ENCODE measurements at places on chromosomes 1 and 21.

DNA sequence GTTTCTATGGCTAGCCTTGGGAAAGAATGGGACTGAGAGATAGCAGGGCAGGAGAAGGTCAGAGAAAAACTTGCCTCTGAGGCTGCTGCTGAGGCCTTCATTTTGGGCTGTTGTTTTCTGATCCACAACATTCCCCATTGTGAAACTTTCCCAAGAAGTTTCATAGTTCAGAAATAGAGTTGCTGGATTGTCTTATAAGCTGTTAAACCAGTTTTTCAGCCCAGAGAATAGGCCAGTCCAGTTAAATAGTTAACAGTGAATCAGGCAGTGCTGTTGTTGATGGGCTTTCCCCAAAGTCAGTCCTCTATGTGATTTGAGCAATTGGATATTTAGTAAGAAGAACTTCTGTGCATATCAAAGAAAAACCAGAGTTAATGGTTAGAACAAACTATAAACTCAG lies 77.0 kb downstream of the C21orf91 start:
- DNase-seq, result no peak

DNA sequence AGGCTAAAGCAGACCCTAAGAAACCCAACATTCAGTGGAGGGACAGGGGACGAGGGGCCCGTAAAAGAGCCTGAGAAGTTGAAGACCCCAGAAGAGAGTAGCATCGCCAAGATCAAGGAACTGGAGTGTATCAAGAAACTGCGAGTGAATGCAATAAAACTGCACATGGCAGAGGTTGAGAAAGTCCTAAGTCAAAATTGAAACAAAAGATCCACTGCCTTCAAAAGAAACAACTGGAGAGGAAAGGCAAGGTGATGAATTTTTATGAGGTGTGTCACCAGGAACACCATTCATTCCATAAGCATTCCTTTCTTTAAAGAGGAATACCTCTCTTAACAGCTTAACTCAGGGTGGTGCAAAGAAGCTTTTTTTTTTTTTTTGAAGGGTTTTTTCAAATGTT lies 38.3 kb upstream of the ADORA3 start:
- no peak for DNase-seq

DNA sequence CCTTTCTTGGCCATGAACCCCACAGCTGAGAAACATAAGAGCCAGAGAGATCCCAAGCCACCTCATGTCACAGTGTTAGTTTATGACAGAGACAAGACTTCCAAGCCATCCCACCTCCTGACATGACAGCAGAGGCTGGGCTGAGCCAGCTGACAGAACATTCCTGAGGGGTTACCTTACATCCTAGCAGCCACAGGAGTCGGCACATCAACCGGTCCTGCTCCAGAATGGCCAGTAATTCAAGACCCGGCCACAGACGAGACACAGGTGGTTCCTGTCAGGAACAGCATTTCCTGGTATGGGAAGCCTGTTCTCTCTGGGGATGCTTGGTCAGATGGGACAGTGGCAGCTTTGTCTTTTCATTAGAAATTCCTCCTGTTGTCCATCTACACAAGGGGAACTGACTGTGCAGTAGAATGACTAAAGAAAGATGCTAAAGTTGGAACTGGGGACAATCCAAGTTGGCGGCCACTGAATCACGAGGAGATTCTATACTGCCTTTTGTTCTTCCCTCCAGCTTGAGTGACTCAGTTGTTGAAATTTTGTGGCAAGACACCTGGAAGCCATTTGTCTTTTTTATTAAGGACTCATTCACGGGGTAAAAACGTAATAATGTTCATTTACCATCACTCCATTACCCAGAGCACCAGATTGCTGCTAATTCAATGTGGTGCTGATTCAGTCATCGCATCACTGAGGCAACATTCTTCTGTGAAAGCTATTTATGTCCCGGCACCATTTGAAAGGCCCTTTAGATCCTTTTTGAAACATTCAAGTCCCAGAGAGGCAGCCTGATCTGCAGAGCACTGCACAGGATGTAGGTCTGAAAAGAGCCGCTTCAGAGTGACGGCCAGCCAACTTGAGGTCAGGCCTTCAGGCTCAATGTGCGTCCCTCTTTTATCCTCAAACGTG lies 37.2 kb upstream of the NPL start:
- DNase-seq, result no peak

GRCh38 chr1:186985889-186986491 lies 157.2 kb downstream of the PLA2G4A start:
- no peak for DNase-seq

GRCh38 chr21:26432410-26432809 lies 140.7 kb downstream of the CYYR1 start:
- no peak for DNase-seq

DNA sequence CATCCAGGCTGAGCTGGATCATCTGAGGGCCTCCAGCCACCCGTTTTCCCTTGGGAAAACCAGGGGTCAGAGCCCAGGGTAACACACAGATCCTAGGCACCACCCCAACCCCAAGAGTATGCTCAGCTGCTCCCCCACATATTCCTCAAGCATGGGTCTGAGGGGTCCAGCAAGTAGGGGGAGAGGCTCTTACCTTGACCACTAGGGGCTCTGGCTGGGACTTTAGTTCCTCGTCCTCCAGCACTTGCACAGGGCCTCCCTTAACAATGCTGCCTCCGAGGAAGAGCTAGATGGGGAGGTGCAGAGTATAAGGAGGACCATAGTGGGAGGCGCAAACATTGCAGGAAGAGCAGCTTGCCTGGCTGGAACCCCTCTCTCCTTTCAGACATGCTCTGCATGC lies 7.5 kb downstream of the SELENBP1 start:
- DNase-seq, result no peak

DNA sequence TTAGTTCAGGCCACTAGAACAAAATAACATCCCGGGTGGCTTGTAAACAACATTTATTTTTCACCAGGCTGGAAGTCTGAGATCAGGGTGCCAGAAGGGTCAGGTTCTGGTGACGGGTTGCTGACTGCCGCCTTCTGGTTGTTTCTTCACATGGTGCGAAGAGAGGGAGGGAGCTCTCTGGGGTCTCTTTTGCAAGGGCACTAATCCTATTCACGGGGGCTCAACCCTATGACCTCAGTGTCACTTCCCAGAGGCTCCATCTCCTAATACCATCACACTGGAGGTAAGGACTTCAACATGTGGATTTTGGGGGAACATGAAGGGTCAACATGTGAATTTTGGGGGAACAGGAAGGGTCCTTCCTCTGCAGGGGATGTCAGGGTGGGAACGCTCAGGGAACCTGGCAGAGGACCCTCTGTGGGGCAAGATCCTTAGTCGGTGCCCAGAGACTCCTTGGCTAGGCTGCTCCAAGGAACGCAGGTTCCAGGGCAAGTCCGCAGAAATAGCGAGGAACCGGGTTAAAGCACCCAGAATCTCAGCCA lies 8.7 kb upstream of the C2CD2 start:
- no peak for DNase-seq

GRCh38 chr1:25616987-25617624 lies 515 bp downstream of the MAN1C1 start:
- no peak for DNase-seq

DNA sequence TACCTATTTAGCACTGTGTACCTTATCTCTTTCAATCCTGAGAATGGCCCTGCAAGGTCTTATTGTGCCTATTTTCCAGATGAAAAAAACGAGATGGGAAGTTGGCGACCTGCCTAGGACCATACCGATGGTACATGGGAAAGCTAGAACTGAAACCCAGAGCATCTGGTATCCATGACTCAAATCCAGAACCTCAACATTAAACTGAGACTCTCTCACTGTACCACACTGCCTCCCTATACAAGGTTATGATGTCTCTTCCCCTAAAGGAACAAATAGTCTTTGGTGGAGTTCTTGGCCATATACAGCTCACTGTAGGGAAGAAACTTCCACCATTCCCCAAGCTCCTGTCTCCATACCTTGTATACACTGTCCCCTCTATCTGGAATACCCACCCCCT lies 110.7 kb downstream of the TNR start:
- no peak for DNase-seq
